ENCODE measurements at places on chromosomes 13 and 19. TPM values are rescaled to one million over a fixed set of nuclear protein-coding genes. Genes with fewer than 3 reads are reported as not detected.

The VPS36 gene
- 44.2 TPM for total RNA-seq

The MTUS2 gene
- 0.57 TPM for total RNA-seq

The KCNN1 gene
- not detected for total RNA-seq

The ADPRHL1 gene
- 3.3 TPM for total RNA-seq

The TMEM143 gene
- total RNA-seq: 3.3 TPM

The NLRP4 gene
- under 0.01 TPM for total RNA-seq

The EBI3 gene
- total RNA-seq: 1.3 TPM

The LILRA2 gene
- not detected for total RNA-seq

The ZNF177 gene
- total RNA-seq: 0.43 TPM

The ZNF222 gene
- 5.2 TPM for total RNA-seq

The COX7A1 gene
- total RNA-seq: 11.7 TPM

The ZBTB32 gene
- total RNA-seq: not detected

The VSTM2B gene
- not detected for total RNA-seq

The CTXN1 gene
- 4.6 TPM for total RNA-seq

The IGFL4 gene
- 0.14 TPM for total RNA-seq

The KLK2 gene
- total RNA-seq: not detected

The POSTN gene
- 13.6 TPM for total RNA-seq

The DMWD gene
- total RNA-seq: 84.2 TPM

The CHERP gene
- 7.9 TPM for total RNA-seq

The FREM2 gene
- under 0.01 TPM for total RNA-seq

The SYCN gene
- not detected for total RNA-seq

The NRTN gene
- total RNA-seq: not detected

The SYT3 gene
- not detected for total RNA-seq

The CLEC11A gene
- 11.5 TPM for total RNA-seq

The KLK15 gene
- total RNA-seq: not detected

The SLC1A5 gene
- 326 TPM for total RNA-seq

The LYPD5 gene
- total RNA-seq: not detected

The ZNF780B gene
- total RNA-seq: 11.2 TPM

The HSH2D gene
- total RNA-seq: not detected

The TEX101 gene
- total RNA-seq: not detected

The HIF3A gene
- 5.5 TPM for total RNA-seq

The BST2 gene
- 6.2 TPM for total RNA-seq

The LINGO3 gene
- under 0.01 TPM for total RNA-seq

The MBD3L2 gene
- not detected for total RNA-seq

The MAP3K10 gene
- 11.5 TPM for total RNA-seq

The C19orf81 gene
- not detected for total RNA-seq

The CYP4F22 gene
- total RNA-seq: not detected

The PBX4 gene
- total RNA-seq: not detected

The PIH1D1 gene
- 138 TPM for total RNA-seq

The ZGLP1 gene
- 0.72 TPM for total RNA-seq

The SGTA gene
- total RNA-seq: 73.3 TPM

The NECTIN2 gene
- 127 TPM for total RNA-seq

The NCCRP1 gene
- not detected for total RNA-seq

The GZMM gene
- total RNA-seq: not detected

The HS6ST3 gene
- not detected for total RNA-seq
